H7 (cell line): ENCODE measurements at places on chromosomes 12 and 14.
A peak's percentile ranks its signal among the peaks of the same experiment; 100 is the strongest.

DNA sequence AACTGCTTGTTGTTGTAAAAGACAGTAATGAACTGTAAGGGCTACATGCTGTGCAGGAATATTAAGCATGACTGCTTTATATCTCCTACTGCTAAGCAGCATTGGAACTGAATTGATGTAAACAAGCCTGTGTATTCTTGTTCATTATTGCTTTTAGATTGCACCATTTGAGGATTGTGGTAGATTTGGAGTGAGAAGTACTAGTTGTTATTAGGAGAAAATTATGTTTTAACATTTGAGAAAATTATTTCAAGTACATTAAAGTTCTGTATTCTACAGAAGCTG, 212.7 kb downstream of the ERC1 start:
- DNase-seq, result no peak

DNA sequence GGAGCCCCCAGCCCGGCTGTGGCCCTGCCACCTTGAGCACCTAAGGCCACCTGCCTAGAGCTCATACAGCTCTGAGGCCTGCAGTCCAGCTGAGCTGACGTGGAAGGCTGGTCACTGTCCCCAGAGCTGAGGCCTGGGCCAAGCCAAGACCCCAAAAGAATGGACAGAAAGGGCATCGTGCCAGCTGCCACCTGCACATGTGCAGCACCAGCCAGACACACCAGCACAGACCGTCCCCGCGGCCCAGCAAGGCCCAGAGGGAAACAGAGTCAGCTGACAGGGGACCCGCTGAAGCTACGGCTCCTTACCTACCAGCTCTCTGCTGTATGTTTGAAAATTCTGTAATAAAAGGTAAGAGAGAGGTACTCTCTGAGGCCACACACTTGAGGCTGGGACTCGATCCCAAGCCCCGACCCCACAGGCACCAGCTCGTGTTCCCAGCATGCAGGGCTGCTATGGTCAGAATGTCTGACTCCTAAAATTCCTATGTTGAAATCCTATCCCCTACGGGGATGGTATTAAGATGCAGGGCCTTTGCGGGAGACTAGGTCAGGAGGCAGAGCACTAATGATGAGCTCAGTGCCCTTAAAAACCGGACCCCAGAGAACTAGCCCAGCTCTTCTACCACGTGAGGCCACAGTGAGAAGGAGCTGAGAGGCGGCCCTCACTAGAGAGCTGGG, 25.4 kb downstream of the BRF1 start:
- no peak for DNase-seq

DNA sequence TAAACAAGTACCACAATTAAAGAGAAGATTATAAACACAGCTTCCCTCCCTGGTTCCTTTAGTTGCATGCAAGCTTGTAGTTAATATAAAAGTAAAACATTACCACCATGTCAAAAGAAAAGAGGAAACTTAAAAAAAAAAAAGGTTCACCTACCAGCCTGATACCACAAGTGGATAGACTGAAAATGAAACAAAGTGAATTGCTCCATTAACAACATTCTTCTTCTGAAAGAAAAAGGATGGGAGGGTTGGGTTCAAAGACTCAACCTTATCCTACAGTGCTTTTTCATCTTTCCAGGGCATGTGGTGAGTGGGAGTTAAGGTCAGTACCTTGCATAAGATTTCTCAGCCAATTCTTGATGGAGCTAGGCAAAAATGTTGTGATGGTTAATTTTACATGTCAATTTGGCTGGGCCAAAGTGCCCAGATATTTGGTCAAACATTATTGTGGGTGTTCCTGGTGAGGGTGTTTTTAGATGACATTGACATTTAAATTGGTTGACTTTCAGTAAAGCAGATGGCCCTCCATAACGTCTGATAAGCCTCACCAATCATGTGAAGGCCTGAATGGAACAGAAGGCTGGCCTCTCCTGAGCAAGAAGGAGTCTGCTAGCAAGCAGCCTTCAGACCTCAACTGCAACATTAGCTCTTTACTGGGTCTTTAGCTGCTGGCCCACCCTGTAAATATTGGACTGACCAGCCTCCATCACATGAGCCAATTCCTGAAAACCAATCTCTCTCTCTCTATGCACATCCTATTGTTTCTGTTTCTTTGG, 28.8 kb downstream of the VCPKMT start:
- DNase-seq, result no peak

- DNase-seq, result peak; percentile 5
These were observed 754.5 kb downstream of the C12orf50 start for GRCh38 chr12:87274594-87275245.

GRCh38 chr14:87170179-87170578, 822.8 kb downstream of the GALC start:
- DNase-seq, result no peak

DNA sequence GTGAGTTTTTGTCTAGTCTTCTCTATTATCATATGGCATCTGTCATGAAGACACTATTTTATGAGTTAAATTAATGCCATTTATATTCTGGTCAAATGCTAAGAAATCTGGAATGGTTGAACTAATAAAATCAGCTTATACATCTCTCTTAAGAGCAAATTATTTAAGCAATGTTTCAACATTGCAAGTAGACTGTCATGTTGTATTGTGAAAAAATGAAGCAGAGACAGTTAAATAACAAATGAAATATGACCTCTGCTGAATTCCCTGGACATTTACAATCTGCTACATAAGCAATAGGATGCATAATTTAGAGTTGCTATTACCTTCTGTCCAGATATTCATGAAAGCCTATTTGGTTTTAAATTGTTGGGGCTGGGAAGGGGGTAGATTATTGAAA, 30.6 kb downstream of the NAV3 start:
- no peak for DNase-seq

GRCh38 chr12:65778258-65779090, 45.8 kb upstream of the HMGA2 start:
- no peak for DNase-seq

DNA sequence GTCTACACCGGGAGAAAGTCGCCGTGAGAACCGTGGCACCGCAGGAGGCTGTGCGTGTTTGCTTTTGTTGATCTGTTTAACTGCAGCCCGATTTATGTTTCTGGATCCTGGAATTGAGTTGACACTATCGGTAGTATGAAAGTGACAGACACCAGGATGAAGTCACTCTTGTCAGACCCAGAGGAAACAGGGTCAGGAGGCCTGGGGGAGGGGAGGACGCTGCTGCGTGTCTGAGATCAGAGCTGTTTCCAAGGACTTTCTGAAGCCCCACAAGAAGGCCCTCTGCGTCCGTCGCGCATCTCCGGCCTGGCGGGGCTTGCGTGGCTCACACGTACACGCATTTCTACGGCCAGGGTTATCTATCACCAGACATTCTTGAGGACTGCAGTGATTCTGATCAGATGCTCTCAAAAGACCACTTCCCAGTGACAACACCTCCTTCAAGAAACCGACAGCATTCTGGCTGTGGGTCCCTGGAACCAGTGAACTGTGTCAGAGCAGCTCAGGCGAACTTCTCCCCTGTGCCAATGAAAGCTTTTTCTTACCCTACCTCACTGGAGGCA, 263.4 kb downstream of the ADGRD1 start:
- peak; percentile 54 for DNase-seq

DNA sequence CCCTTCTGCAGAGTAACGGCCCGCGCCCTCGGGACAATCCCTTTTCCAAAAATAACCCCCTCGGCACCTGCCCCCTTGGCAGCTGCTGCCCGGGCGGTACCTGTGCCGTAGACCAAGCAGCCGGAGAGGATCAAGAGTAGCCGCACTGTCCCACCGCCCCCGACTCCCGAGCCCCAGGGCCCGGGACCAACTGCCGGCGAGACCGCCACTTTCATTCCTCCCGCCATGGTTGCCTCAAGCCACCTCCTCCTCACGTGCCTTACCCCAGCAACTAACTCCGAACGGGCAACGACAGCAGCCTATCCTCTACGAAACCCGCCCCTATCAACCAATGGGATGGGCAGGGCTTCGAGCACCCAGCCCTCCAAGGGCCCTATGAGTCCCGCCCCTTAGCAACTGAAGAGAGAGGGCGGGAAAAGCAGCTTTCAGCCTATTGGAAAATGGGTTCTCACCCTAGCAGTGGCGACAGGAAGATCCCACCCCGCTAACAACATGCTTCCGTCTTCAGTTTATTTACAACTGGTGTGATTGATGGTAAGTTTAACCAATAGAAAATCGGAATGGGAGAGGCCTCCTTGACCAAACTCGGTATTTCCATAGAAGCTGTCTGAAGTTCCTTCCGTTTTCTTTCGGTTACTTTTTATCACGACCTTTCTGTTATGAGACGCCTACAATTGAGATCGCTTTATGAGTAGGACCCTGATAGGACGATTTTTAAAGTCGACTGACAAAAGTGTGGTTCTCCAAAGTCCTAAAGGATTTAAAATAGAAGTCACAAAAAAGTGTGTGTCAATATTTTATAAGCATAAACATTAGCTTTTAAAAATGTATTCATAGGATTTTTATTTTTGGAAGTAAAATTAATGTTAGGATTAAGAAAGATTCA, at the start of gene NEMP1:
TSS of gene NEMP1 (minus strand) at position 273 of the 886 bp plus-strand sequence. CDS start at position 227, 46 bp downstream.
- peak; percentile 97 for DNase-seq

- no peak for DNase-seq
These were observed 101.4 kb downstream of the TRAFD1 start for GRCh38 chr12:112226768-112227167.

DNA sequence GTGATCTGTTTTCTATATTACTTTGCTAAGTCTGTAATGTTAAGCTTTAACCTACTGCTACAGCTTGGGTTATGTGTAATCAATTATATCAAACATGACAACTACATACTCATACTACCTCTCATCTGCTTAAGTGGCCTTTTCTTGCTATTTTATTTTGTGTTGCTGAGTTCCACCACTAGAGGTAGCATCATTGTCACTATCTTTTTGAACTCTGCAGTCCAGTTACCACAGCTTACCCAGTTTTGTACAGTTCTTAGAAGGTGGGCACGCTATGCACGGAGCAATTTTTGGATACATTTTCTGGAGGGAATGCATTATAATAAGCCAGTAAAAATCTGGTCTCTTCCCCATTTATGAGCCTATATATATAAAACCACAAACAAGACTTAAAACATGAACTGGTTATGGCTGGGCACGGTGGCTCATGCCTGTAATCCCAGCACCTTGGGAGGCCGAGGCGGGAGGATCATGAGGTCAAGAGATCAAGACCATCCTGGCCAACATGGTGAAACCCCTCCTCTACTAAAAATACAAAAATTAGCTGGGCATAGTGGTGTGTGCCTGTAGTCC, 48.5 kb downstream of the SAV1 start:
- DNase-seq, result peak; percentile 5

DNA sequence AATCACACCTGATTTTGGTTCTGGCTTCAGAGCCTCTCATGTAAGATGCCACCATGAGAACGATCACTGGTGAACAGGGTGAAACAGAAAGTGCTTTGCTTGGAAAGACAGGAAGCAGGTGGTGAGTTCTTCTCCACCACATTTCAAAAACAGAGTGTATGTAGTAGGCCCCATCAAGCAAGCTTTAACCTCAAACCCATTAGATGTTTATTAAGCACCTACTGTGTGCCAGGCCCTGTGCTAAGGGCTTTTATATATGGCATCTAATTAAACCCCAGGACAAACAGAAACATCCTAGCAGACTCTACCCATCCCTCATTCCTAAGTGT, 47.8 kb upstream of the MED13L start:
- DNase-seq, result no peak

- peak; percentile 37 for DNase-seq
These were observed 16.8 kb downstream of the ATP5MC2 start for GRCh38 chr12:53659011-53659551.

GRCh38 chr12:113466454-113467141, 5.1 kb downstream of the LHX5 start:
- peak; percentile 54 for DNase-seq

GRCh38 chr12:45138609-45139008, 77.3 kb upstream of the ANO6 start:
- peak; percentile 14 for DNase-seq

GRCh38 chr14:20427231-20428009, 8.5 kb downstream of the KLHL33 start:
- no peak for DNase-seq

GRCh38 chr14:104512771-104513640, 66.6 kb upstream of the C14orf180 start:
- peak; percentile 67 for DNase-seq
